ENCODE measurements at places on chromosomes 3 and 15. TPM values are rescaled to one million over a fixed set of nuclear protein-coding genes. Genes with fewer than 3 reads are reported as not detected.

Gene ADAMTSL3
- total RNA-seq, result 0.24 TPM

DNA sequence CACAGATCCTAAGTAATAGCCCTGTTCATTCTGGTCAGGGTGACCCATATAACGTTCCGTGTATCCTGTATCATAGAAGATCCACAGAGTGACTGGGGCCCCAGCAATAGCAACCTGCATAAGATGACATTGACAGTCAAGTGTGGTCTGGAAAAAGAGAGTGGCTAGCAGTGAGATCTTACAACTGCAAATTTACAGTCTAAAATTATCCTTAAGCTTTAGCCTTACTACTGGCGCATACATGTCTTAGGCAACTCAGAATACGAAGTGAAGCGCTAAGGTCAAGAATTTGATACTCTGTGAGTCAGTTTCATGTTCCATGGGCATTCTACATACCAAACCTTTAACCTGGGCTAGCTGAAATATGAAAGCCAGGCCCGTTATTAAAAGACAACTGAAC, 29.2 kb upstream of the IGDCC4 start:
- DNase-seq, result no peak

DNA sequence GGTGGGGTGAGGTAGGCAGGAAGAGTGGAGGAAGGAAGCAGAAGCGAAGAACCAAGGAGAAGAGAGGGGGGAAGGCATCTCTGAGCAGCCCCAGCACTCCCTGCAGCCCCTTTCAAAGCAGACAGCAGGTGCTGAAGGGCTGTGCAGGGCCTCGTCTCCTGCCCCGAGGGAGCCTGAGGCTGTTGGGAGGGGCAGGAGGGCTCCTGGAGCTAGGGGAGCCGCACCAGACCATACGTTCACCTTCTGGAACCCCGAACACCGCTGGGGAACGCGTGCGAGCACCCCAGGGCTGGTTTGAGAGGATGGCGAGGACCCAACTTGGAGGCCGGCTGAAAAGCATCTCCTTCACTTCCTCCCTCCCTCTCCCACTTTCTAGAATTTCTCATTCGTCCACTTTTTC, 259.8 kb downstream of the FAM43A start:
- no peak for DNase-seq

DNA sequence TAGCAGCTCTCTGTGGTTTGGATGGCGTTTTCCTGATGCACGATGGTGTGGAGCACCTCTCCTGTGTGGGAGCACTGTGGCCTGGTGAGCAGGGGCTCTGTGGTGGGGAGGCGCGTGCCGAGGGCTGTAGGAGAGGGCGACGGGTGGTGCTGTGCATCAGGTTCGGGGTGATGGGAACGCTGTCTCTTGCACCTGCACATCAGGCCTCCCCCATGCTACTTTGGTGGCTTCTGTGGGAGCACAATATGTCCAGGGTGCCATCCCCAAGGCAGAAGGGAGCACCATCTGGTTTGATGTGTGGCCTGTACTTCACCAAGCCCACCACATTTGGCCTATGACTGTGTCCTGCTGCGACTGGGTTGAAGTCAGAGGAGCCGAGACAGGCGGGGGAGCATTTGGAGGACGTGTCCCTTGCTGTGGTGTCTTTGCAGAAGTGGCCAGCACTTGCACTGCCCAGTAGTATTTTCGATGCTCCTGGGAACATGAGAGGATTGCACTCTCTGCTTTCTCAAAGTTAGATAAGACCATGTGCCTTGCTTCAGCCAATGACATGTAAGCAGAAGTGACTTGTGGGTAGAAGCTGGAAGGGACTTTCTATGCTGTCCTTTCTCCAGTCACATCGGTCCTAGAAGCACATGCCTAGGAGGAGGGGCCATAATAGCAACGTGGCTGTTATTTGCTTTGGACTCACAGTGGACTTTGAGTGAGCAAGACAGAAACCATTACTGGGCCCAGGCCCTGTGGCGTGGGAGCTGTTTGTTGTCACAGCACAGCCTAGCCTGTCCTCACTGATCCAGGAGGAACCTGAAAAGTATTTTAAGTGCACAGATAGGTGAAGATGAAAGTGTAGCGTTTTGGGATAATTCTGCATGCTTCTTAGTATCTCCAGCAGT, 72.1 kb downstream of the APBA2 start:
- no peak for DNase-seq

DNA sequence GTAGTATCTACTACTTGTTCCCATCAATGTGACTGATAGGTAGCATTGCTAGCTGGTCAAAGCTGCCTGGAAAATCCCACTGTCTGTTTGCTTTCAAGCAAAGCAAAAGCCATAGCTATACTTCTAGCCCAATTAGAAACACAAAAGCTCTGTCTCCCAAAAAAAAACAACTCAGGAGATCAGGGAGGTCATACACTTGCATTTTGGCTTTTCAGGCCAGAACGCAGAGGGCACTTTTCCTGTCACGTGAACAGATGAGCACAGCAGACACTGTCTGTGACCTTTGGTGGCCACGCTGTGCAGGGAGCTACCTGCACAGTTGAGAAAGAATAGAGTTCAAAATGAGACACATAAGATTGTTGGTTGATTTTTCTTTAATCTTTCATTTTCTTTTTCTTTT, 441.7 kb upstream of the PDZRN3 start:
- no peak for DNase-seq

DNA sequence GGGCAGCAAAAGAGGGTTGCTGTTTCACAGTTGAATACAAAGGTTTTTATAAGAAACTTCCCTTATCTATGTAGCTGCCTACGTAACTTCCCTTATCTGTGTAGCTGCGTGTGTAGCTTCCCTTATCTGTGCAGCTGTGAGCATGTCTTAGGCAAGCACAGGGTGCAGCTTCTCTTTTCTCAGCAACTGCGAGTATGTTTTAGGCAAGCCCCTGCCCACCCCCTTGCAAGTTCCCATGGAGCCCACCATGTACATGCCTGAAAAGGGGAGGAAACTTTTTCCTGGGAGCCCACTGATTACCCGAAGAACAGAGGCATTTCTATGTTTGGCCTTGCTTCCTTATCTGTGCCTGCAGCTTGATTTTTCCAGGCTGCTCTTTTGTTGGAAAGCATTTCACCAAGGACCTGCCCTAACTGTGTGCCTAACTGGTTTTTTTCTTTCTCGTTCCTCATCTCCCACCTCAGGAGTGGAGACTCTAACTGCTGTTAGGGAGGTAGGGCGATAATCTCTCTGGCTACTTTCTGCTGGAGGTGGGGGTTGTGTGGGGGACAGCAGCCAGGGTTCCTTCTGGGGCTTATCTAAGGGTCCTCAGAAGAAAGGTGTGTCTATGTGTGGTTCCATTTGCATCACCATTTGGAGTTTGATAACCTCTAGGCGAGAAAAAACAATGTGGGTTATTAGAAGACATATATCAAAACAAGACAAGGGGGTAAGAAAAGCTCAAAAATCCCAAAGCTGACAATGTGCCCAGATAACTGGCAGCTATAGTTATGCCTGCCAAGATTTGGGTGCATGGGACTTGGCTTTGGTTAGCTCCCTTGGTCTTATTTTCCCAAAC, 26.0 kb downstream of the SORD start:
- DNase-seq, result no peak

GRCh38 chr3:158108445-158108985, 1.4 kb upstream of the RSRC1 start:
- no peak for DNase-seq

Gene ISL2
- total RNA-seq, result 0.36 TPM

Gene TMEM207
- total RNA-seq, result not detected

DNA sequence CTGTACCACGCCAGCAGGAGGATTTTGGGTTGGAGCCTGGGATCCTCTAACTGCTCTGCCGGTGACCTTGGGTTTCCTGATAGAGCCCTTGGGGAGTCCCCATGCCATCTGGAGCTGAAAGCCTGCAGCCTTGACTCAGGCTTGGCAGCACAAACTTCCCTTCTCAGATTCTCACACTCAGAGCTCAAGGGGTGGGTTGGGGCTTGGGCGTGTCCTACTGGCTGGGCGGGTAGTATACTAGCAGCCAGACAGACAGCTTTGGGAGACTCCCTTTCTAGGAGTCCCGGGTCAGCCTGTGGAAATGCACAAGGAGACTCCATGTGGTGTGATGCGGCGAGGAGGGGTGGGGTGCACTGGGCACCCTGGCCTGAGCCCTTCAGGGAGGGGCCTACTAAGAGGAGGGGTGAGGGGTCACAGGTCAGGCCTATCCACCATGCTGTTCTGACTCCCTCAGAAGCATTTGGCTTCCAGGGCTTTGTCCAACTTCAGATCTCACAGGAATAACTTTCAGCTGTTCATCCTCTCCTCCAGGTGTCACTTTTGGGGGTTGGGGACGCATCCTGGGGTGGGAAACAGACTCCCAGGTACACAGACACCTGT, 21.6 kb upstream of the PLXNA1 start:
- DNase-seq, result no peak

DNA sequence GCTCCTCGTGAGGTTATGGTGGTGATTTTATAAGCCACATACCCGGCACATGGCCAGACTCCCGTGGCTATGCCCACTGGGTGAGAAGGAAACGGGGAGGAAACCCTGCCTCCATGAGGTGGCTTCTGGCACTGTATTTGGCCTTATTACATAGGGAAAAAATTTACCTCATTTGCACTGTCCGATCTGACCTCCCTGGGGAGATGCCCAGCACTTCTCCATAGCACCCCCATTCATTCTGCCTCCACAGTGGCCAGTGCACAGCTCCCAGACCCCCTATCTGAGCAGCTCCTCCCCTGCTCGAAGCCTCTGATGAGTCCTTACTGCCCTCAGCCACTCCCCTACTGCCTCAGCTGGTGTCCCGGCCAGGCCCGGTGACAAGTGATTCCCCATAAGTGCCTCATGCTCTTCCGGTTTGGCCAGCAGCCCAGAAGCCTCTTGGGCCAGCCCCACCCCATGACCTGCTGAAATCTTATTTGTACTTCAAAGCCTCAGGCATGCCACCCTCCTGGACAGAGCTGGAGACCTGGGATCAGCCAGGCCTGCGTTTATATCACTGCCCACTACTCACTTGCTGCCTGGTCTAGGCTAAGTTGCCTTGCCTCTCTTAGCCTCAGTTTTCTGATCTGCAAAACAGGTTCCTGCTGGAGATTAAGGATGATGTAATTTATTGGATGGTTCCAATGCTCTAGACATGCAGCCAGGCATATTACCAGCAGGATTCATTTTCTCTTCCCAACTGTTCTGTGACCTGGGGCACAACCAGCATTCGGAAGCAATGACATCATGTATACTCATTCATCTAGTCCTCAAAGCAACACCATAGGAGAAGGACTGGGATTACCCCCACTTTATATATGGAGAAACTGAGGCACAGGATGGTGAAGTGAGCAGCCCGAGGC, 30.6 kb upstream of the SLC6A6 start:
- DNase-seq, result no peak

DNA sequence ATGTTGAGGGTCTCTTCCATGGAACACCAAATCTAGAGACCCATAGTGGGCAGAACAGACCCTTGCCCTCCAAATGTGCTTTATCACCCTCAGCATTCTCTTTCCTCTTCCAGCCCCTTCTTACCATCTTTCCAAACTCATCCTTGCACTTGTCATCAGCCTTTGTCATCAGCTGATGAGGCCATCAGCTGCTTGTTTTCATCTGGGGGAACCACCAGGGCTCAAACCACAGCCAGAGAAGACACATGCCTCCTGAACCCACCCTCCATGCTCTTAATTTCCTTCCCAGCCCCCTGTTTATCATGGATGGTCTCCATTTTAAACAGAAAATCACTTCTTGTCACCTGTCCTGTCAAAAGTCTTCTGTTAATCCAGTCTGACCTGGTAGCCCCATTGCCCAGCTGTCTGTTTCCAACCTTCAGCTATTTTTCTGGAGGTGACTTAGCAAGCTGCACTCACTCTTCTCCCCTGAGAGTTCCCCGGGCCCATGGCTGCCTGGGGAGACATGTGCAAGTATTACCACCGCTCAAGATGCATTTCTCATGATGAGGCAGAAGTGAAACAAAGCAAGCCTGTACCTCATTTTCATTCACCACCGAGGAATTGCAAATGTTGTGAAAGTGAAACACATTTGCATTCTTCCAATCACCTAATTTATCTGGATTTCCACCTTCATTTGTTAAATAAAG, 14.7 kb upstream of the SYNM start:
- DNase-seq, result no peak

DNA sequence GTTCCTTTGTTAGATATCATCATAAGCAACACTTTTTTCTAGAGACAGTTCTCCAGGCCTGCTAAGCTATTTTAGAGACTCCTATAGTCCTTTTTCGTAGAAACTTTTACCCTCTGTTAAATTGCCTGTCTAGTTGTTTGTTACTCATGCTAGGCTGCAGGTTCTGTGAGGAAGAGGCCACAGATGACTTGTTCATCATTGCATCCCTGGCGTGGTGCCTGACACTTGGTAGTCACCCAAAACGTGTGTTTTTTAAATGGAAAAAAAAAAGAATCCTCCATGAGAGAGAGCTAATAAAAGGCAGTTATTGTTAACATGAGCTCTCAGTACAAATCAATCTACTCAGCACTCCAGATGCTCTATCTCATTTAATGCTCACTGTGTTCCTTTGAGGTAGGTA, 35.1 kb downstream of the CCDC54 start:
- no peak for DNase-seq

DNA sequence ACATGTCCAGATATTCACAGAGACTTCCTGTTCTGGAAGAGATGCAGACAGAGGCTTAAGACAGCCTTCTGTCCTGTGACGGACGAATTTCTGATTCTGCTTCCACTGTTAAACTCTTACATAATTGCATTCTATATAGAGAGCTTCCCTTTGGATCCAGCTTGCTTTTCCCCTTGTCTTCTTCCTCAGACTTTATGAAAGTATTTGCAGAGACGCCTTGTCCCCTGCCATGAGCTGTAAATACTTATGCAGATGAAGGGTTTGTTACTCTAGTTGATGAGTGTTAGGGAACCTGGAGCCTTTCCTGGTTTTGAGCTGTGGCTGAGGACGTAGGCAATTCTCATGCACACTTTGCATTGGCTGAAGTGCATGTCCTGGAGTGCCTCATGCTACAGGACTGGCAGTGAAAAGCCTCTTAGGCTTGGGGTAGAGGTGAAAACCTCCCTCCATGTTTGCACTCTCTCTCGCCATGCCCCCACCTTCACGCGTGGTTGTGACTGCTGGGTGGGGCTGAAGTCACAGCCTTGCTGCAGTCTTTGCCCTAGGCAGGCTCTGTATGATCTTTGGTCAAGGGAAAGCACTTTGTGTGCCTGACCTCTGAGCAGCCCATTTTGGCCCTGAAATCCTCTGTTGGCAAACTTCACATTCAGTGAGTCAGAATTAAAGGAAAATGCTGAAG, 286.6 kb downstream of the PTPRG start:
- DNase-seq, result no peak

DNA sequence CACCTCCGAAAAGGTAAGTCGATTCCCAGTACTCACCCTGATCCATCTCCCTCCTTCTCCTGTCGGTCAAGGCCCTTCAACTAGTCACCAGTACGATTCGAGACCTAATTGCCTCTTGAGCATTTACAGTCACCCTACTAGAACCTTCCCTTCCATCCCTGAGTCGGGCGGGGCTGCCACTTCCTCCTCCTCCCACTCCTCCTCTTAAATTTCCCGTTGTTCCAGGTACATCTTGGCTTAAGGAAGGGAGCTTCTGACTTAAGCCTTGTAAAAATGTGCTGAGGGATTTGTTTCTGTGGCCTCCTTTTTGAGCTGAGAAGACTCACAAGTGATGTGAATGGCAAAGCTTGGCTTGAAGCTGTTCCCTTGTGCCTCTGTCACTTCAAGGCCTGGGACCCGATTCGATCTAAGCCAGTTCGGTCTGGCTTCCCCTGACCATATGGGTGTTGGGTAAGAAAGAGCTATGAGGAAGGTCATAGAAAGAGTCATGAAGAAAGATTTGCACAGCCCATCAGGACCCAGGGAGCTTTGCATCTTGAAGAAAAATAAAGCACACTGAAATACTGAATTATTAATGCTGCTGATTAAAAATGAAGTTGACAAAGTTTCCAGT, 28.1 kb downstream of the LCMT2 start:
- DNase-seq, result no peak

Gene STAB1
- total RNA-seq, result 0.27 TPM

Gene CACNA2D2
- 6.9 TPM for total RNA-seq
